ENCODE measurements at places on chromosomes 3 and 15.

DNA sequence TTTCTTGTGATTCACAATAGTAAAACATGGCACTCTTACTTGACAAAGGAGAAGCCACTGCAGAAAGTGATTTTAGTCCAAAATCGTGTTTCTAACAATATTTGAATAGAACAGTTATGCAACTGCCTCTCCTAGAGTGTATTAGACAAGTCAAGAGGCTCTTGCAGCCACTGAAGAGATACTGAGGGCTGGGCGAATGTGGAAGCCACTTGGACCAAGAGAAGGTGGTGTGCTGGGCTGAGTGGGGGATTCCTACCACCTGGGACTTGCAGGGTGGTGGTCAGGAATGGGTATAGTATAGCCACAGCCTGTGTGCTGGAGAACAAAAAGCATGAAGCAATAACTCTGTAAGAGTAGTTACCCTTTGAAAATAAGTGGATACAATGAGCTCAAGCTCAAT, 223.8 kb upstream of the DNAJC19 start:
- no peak for DNase-seq

GRCh38 chr3:60333710-60334109, 917.5 kb downstream of the FHIT start:
- no peak for DNase-seq

- no peak for DNase-seq
Observed at GRCh38 chr15:26103002-26103404, 239.9 kb upstream of the ATP10A start.

DNA sequence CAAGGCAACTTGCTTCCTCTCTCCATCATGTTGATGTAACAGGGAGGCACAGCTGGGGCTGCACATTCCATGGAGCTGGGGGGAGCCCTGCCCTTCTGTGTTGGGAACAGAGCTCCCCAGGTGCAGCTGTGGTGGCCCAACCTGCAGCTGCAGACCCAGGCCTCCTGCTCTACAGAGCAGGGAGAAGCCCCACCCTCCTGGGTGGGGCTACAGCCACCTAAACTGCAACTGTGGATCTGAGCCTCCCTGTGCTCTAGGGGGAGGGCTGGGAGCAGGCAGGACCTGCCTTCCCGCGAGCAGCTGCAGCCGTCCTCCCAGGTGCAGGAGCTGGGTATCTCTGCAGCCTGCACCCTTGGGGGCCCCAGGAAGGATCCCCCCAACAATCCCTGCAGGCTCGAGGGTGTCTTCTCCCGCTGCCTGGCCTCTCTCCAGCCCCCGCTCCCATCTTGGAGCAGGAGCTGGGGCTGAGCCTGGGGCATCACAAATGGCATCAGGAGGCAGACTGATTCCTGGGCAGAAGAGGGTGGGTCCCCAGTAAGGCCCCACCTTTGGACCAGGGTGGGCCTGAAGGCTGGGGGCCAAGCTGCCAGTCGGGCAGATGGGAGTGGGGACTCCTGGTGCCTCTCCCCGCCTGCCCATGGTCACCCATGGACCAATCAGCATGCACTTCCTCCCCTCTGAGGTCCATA, 7.4 kb downstream of the LRRC58 start:
- DNase-seq, result no peak

- DNase-seq, result no peak
Observed at GRCh38 chr3:147423798-147424580, 14.8 kb downstream of the ZIC1 start.

GRCh38 chr3:58223855-58224254, 13.1 kb upstream of the DNASE1L3 start:
- no peak for DNase-seq

DNA sequence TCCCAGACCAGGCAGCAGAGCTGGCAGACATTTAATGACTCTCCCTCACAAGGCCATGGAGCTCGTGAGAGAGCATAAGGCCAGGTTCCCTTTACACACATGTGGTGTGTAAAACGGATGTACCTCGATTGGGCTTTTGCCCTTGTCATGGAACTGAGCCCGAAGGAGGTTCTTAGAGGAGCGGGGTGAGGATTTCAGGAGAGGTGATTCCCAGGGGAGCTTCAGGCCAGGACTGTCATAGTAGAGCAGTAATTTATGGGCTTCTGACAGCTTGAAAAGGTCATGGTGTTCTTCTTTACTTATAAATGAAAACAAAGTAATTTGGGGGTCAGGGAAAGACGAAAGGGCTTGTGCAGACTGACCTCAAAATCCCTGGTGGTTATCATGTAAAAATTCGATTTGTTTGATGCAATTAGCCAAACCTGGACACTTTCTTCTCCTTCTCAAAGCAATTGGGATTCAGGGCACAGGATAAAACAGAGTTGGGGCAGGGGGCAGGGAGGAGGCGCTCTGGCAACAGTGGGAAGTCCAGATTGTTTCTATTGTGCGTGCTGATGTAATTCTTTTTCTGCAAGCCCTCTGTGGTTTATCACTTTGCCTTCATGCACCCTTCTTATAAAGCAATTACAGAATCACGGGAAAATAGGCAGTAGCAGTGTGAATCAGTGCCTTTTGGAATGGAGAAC, 51.0 kb downstream of the CACNA1D start:
- DNase-seq, result no peak

- DNase-seq, result no peak
Observed at GRCh38 chr15:33149919-33150318, 44.6 kb downstream of the FMN1 start.

Data from stimulated activated CD8-positive, alpha-beta memory T cell treated with anti-CD3 and anti-CD28 coated beads, Interleukin-15, amount 100 ng/mL, for 4 hours (primary cell).